CD8-positive, alpha-beta memory T cell (primary cell): ENCODE measurements at places on chromosomes 5 and 9.

DNA sequence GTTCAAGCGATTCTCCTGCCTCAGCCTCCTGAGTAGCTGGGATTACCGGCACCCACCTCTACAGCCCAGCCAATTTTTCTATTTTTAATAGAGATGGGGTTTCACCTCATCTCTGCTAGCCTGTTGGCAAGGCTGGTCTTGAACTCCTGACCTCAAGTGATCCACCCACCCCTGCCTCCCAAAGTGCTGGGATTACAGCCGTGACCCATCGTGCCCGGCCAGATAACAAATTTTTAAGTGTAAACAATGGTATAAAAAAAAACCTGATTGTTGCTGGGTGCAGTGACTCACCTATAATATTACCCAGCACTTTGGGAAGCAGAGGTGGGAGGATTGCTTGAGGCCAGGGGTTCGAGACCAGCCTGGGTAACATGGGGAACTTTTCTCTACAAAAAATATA lies 28.0 kb upstream of the N4BP3 start:
- no peak for DNase-seq

- no peak for DNase-seq
Observed at GRCh38 chr5:80987078-80987766, 27.1 kb downstream of the RASGRF2 start.

DNA sequence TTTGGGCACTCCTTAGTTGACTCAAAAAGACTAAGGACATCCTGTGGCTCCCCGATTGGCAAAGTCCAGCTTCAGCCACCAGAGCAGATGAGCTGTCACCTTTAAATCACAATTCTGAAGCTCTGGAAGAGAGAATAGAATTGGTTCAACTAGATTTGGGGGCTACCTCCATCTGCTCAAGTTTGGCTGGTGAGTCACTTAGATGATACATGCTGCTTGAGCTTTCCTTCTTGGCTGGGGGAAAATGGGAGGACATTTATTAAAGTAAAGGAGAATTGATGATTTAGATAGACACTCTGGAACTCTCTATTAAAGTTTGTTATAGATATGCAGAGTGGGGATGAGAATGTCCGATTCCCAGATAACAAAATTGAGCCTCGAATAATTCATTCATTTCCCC lies 30.0 kb upstream of the GRIA1 start:
- no peak for DNase-seq

- no peak for DNase-seq
Observed at GRCh38 chr9:96587338-96588315, 32.0 kb downstream of the CDC14B start.

DNA sequence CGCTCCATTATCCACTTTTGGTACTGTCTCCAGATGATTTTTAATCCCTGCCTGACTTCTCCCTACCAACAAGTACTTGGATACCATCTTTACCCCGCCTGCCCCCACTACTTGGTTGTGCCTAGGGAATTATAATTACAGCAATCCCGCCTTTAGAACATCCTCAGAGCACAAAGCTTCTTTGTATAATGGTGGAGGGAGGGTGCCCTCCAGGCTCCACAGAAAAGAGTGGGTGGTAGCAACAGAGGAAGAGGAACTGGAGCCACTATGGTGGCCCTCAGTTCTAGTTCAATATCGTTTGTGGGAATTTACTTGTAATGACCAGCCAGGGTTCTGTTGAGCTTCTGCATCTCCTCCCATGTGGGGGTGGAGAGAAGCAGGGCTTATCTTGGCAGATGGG lies 79.0 kb upstream of the RNF38 start:
- no peak for DNase-seq

- peak; percentile 50 for DNase-seq
Observed at GRCh38 chr5:149581192-149581861, at the start of gene ARHGEF37. Gene ARHGEF37, plus strand, starts transcription at chr5:149581498. Its CDS starts 16,272 bp downstream, at chr5:149597770.

DNA sequence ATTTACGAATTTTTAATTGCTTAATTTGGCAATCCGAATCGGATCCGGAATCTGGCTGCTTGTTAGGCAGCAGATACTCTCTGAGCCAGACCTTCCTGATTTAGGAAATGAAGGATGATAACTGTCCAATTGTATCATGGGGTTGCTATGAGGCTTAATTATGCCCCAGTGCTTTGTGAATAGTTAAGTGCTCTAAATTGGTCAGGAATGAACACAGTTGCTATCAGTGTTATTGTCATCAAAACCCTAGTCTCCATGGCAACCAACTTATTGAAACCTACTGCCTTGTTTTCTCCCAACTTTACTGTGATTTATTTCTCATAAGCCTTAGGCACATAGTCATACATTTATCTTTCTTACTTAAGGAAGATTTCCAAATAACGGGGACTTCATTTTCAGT lies 47.9 kb downstream of the MAMDC2 start:
- DNase-seq: no peak

- DNase-seq: no peak
Observed at GRCh38 chr5:130964231-130965202, 200.5 kb downstream of the HINT1 start.

DNA sequence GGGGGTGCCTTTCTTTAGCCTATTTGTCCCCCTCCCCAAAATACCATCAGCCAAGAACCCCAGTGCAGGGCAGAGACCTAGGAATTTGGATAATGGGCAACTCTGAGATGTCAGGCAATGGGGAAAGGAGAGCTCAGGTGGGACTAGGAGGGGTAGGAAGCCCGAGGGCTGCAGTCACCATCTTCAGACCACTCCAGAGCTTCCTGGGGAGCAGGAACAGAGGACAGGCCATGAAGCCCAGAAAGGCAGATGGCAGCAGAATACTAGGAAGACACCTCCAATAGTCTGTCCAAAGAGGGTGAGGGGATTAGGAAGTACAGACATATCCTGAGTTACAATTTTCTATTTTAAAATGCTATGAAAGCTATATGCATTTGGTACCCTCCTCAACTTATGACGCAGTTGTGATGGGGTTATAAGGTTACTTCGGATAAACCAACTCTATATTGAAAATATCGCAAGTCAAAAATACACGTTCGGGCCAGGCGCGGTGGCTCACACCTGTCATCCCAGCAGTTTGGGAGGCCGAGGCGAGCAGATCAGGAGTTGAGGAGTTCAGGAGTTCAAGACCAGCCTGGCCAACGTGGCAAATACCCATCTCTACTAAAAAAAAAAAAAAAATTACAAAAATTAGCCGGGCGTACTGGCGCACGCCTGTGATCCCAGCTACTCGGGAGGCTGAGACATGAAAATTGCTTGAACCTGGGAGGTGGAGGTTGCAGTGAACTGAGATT lies 34.6 kb upstream of the IL17B start:
- DNase-seq: no peak

DNA sequence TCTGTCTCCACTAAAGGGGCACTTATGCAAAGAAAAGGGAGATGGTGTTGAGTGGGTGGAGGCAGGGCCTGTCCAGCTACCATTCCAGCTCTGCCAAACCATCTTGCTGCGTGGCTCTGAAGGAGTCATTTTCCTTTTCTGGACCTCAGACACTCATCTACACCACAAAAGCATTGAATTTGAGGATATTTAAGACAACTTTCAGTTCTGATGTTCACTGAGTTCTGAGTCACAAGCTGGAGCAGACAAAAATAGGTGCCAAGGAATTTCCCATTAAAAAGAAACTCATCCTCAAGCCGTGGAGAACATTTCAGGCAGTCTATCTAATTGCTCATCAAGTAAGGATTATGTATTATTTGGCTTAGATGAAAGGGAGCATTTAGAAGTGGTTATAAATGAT lies 195.0 kb upstream of the TBC1D2 start:
- DNase-seq: no peak

GRCh38 chr9:134624137-134624591 lies 17.4 kb upstream of the COL5A1 start:
- DNase-seq: no peak

GRCh38 chr9:108842610-108843295 lies 13.0 kb downstream of the ACTL7B start:
- no peak for DNase-seq

DNA sequence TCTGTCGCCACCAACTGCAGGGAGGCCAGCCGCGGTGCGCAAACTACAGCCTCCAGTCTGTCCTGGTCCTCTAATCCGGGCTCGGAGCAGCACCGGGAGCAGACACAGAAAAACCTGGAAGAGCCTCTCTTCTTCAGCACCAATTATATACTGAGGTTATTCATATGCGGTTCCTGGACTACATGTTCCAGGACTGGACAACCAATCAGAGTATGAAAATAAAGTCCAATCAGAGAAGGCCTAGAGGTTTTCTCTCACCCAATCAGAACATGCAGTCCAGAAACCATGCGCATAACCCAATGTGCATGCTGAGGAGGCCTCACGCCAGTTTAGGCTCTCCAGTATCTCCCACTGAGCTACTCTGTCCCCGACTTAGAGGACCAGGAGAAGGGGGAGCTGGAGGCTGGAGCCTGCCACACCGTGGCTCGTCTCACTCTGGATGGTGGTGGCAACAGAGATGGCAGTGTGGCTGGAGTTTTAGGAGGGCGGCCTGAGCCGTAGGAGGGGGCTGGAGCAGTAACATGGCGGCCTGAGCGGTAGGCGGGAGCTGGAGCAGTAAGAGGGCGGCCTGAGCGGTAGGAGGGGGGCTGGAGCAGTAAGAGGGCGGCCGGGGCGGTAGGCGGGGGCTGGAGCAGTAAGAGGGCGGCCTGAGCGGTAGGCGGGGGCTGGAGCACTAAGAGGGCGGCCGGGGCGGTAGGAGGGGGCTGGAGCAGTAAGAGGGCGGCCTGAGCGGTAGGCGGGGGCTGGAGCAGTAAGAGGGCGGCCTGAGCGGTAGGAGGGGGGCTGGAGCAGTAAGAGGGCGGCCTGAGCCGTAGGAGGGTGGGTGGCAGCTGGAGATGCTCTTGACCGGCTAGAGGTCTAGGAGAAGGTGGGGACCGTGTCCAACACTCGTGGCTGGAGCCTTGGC lies 20.4 kb upstream of the TRIM52 start:
- no peak for DNase-seq

DNA sequence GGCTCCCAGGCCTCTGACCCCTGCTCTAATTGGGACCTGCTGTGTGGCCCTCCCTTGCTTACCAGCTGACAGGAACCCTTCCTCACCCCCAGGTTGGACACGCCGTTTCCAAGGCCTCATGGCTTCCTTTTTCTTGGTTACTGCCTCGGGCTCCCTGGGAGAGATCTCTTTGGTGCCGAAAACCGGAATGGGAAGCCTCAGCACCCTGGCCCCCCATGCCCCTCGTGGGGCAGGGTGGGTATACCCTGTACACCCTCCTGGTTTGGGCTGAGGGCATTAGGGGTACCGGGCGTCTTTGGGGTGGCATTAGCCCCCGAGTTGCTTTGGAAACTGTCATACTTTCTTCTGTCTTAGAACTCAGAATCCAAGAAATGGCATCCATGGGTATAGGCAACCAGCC lies 10.1 kb upstream of the LRRC14B start:
- DNase-seq: no peak

DNA sequence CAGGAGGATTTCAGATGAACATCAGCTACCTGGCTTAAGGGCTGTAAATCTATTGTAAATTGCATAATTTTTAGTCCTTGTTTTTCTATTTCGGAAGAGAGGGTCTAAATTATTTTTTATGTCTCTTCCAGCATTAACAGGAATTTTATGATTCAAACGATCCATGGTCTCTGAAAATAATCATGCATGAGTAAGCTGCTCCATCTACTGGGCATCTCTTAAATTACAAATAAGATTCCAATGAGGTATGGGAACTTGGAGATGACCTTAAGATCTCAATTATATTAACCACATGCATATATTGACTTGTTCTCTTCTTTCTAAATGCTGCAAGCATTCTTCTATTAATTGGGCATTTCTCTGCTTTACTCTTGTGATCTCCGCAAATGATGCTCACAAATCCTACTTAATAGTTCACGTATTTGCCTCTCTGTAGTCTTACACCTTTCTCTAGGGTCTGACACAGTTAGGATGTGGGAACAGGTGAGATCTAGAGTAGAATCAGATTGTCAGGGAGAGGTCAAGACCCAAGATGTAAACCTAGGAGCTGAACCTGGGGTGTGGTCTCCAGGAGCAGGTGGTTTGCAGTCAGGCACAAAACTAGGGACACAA lies 86.9 kb downstream of the NUDT12 start:
- DNase-seq: no peak

DNA sequence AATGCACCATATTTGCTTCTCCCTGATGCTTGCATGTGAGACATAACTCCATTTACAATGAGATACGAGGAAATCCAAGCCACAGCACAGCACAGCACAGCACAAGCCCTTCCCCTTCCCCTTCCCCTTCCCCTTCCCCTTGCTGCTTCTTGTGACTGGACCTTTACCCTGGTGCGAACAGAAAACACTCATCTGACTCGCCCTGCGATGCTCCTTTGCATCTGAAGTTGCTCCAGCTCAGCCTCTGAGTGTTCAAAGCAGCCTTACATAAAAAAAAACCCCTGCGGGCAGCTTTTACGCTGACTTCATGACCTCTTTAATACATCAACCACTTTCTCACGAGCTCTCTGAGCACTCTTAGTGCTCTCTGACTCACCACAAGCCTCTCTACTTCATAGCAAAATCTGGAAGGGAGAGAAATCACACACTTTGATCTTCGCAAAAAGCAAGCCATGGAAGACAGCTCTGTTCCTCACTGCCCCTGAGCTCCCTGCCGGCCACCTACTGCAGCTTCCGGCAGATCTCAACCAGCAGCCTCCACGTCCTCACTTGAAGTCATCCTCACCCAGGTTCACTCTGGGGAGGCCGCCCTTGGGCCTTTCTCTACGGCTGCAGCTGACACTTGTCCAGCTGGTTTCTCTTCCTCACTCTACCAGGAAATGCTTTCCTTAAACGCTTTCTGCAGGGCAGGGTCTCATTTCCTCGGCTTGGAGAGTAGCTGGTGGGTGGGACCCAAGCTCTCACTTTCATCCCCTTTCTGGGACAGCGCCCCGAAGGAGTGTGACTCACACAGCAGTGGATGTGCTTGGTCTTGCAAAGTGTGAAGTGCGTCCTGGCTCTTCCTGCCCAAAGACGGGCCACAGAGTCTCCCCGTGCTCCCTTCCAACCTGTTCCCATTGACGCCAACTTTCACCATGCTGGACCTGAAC lies 5.3 kb downstream of the SLC34A1 start:
- DNase-seq: peak; percentile 31

GRCh38 chr5:88836195-88836838 lies 46.7 kb downstream of the MEF2C start:
- no peak for DNase-seq

DNA sequence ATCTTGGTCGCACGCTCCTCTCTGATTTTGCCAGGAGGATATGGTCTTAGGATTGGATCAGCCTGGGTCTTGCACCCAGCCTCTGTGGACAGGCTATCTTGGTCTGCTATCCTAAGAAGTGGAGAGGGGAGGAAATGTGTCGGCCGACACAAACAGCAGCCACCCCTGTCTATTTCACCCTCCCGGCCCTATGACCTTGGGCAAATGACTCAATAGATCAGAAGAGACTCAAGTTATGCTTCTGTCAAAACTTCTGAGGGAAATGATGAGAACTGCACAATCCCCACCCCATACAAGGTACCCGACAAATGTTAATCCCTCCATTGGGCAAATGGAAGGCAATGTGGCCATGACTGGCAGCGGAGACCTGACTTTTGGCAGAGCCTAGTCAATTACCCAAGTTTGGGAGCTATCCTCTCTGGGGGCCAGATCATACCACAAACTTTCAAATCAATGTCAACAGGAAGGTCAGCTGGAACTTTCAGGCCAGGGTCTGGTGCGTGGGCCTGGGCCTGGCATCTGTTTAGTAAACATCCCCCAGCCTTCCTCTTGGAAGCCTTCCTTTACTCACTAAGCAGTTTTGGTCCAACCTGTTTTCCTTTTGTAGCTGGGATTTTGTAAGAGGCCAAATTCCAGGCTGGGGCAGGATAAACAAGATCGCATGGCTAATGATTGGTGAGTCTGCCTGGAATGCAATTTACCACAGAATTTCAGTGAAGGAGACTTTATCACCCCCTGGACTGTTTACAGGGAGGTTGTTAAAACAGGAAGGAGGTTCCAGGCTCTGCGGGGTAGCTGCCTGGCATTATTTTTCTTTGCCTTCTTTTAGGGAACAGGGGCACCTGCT lies 64.2 kb upstream of the CPEB4 start:
- no peak for DNase-seq

- DNase-seq: no peak
Observed at GRCh38 chr5:91031402-91031752, 351.7 kb downstream of the ARRDC3 start.
